ENCODE measurements at places on chromosomes 1 and 21. TPM values are rescaled to one million over a fixed set of nuclear protein-coding genes. Genes with fewer than 3 reads are reported as not detected.

Gene NFIA
- total RNA-seq = 5.1 TPM

Gene FCRL4
- total RNA-seq = not detected

Gene LRRIQ3
- total RNA-seq = 1.3 TPM

Gene SPATA21
- not detected for total RNA-seq

Gene FGR
- total RNA-seq = 37.3 TPM

Gene RAB25
- total RNA-seq = 2.3 TPM

Gene TMPRSS15
- total RNA-seq = not detected

Gene ATP1A4
- total RNA-seq = not detected

Gene YRDC
- 18.4 TPM for total RNA-seq

Gene PTPN14
- 0.29 TPM for total RNA-seq

Data from T-cell (primary cell).